ENCODE measurements at places on chromosomes 12 and 14.

DNA sequence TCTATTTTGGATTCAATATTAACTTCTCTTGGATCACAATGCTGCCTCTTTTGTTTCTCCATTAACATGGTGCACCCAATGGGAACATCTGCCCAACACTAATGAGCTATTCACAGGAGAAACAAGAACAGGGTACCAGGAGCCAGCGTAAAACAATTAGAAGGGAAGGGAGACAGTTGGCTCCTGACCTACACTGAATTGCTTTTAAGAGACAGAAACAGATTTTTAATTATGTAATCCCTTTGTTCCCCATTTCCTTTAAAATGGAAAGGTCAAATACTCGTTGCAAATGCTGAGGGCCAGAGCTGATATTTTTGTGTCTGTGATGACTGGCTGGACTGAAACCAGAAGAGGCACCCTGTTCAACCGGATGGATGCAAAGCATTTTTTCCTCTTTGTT is 108.3 kb downstream of the SEC23A start:
- H3K27me3 ChIP-seq: no peaks in the 10 kb centered on the region
- no peak overlapping the region for H3K27ac ChIP-seq

DNA sequence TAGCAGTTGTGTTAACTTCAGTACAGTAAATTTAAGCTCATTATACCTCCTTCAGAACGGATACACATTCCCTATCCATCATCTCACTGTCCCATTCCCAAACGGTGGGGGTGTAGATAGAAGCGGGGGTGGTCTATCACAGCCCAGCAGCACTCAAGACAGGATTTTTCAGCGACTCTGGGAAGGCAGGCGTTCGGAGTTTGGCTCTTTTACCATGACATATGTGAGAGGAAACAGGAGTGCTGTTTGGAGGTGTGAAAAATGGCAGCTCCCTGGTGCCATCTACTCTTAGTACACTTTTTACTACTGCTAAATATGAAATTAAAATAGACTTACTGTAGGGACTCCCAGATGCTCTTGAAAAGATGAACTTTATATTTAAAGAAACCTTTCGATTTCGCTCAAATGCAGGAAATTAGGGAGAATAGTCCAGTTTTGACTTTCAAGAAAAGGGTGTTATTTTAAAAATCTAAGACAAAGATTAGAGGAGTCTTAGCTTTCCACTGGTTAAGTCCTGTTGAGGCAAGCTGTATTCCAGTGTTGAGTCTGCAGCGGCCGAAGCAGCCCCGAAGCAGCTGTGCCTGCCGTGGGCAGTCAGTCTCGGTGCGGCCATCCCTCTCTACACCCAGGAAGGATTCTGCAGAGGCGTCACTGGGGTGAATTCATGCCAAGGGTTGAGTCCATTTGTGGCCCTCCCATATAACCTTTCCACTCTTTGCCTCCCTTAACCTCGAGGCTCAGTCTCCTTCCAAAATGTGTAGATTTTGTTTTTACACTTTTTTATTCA is 42.1 kb downstream of the KCNMB4 start:
- H3K4me3 ChIP-seq: no peak overlapping the region
- H3K36me3 ChIP-seq: no peaks in the 10 kb centered on the region
- no peak overlapping the region for H3K27ac ChIP-seq

DNA sequence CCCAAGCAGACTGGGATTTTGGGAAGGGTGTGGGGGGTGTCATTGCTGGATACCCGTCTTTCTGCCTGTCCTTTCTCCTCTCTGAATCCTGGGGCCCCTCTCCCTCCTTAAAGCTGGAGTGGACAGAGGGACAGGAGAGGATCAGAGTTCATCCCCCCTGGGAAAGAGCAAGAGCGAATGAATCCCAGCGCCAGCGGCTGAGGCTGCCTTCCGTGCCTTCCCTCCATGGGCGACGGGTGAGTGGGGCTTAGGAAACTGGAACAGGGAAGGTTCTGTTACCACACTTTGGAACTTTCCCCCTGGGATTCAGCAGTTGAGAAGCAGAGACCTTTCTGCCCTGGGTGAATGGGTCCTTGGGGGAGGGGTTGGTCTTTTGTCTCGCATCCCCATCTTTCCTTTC is 16.2 kb upstream of the RIN3 start:
- H3K27ac ChIP-seq: no peak overlapping the region
- H3K4me1 ChIP-seq: peaks cover 5% of the 10 kb centered on the region
- H3K27me3 ChIP-seq: no peaks in the 10 kb centered on the region
- no peak for DNase-seq

DNA sequence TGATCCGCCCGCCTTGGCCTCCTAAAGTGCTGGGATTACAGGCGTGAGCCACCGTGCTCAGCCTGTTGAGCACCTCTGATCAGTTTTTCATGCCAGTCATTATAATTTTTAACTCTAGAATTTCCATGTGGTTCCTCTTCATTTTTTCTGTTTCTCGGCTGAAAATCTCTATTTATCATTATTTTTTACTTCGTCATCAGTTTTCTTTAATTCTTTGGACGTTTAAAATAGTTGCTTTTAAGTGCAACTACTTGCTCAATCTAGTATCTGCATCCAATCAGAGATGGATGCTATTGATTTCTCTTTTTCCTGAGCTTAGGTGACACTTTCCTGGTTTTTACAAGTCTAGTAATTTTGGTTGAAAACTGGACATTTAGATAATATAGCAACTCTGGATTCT is 16.8 kb downstream of the MAPKAPK5 start:
- no peaks in the 10 kb centered on the region for H3K36me3 ChIP-seq
- H3K4me3 ChIP-seq: no peak overlapping the region
- H3K27me3 ChIP-seq: no peaks in the 10 kb centered on the region
- H3K27ac ChIP-seq: no peak overlapping the region
- H3K4me1 ChIP-seq: no peaks in the 10 kb centered on the region

DNA sequence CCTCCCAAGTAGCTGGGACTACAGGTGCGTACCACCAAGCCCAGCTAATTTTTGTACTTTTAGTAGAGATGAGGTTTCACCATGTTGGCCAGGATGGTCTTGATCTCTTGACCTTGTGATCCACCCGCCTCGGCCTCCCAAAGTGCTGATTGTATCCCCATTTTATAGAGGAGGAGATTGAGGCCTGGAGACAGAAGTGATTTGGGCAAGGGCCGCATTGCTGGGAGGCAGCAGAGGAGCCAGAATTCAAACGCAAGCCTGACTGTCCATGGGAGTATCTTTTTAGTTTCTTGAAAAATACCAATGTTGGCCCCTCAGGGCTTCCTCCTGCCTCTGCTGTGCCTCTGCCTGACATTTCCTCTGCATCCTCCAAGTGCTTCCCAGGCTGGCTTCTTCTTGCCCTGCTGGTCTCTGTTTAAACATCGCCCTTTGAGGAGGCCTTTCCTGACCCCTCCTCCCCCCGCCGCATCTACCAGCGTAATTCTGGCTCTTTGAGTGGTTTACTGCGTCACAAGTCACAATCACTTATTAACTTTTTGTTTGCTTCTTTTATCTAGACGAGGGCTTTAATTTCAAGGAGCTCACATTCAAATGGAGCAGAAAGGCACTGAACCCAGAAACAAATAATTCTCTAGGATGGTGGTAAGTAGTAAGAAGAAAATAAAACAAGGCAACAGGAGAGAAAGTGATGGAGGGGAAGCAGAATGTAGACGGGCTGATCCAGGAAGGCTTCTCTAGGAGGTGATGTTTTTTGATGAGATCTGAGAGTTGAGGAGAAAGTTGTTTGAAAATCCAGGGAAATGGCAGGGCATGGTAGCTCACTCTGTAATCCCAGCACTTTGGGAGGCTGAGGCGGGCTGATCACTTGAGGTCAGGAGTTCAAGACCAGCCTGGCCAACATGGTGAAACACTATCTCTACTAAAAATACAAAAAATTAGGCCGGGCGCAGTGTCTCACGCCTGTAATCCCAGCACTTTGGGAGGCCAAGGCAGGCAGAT is 91.0 kb upstream of the MED13L start:
- no peaks in the 10 kb centered on the region for H3K27me3 ChIP-seq
- H3K27ac ChIP-seq: no peak overlapping the region
- no peak overlapping the region for H3K4me3 ChIP-seq
- H3K4me1 ChIP-seq: peaks cover 3% of the 10 kb centered on the region
- no peaks in the 10 kb centered on the region for H3K36me3 ChIP-seq

GRCh38 chr12:46524778-46525177 is 152.2 kb upstream of the SLC38A2 start:
- H3K27me3 ChIP-seq: no peaks in the 10 kb centered on the region
- peak; percentile 95 for DNase-seq

GRCh38 chr14:75578102-75578785 is at the start of gene FLVCR2:
FLVCR2 (plus strand) TSS chr14:75578620; CDS start chr14:75578973, 353 bp downstream.
- H3K27ac ChIP-seq: peak within 1 kb of the TSS; percentile 67
- no peaks in the 10 kb centered on the region for H3K27me3 ChIP-seq
- H3K36me3 ChIP-seq: no peaks in the 10 kb centered on the region
- H3K4me3 ChIP-seq: peak within 1 kb of the TSS; percentile 75
- H3K4me1 ChIP-seq: peaks cover 11% of the 10 kb centered on the region

DNA sequence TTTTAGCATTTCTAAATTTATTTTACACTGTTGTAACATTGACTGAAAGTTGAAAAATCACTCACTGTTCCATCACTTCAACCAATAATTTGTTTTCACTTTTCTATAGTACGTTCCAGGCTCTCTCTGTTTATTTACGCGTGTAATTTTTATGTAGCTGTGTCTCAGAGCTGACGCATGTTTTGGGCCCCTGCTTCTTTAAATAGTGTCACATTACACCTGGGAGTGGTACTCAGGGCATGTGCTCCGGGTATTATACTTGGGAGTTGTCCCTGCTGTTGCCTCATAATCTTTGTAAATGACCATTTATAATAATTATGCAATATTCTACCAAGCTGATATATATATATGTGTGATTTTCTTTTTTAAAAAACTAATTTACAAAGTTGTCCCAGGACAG is 132.8 kb upstream of the CPM start:
- no peak overlapping the region for H3K4me3 ChIP-seq
- peak; percentile 72 for DNase-seq
- peaks cover 2% of the 10 kb centered on the region for H3K4me1 ChIP-seq
- H3K36me3 ChIP-seq: no peaks in the 10 kb centered on the region

DNA sequence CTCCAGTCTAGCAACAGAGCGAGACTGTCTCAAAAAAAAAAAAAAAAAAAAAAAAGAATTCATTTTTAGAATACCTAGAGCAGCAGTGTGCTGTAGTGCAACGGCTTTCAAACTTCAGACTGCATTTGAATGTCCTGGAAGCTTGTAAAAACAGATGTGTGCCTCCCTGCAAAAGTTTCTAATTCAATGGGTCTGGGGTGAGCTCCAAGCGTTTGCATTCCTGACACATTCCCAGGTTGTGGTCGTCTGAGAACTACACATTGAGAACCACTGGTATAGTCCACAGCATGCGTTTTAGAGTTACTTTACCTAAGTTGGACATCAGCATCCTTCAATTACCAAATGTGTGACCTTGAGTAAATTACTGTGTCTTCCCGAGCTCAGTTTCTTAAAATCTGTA is 816.8 kb downstream of the NRXN3 start:
- DNase-seq: no peak
- H3K4me3 ChIP-seq: no peak overlapping the region
- H3K27me3 ChIP-seq: no peaks in the 10 kb centered on the region

Data from fibroblast of lung (primary cell).